Aorta (tissue), 5 donors: ENCODE measurements at places on chromosomes 13 and 19. TPM values are rescaled to one million over a fixed set of nuclear protein-coding genes. Genes with fewer than 3 reads are reported as not detected.

DNA sequence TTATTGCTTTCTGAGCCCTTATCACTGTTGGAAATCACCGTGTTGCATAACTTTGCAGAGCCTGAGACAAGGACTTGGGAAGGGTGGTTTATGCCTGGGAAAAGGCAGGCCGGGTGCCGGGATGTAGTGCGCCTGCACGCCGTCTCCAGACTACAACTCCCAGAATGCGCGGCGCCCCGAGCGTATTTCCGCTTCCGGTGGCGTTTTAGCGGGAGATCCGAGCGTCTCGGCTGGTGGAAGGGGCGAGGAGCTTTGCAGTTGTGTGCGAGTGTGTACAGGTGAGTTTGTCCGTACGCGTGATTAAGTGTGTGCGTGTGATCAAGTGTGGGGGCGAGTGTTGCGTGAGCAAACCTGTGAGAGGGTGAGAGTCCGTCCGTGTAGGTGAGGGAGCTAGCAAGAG is 75.4 kb downstream of the PEG3 start:
- no peaks in the 10 kb centered on the region for H3K4me1 ChIP-seq
- no peaks in the 10 kb centered on the region for H3K36me3 ChIP-seq
- H3K4me3 ChIP-seq = peak overlapping the region; percentile 1
- DNase-seq = peak; percentile 69
- no peak overlapping the region for H3K27ac ChIP-seq

GRCh38 chr13:43205416-43205815 is 182.0 kb downstream of the DNAJC15 start:
- no peaks in the 10 kb centered on the region for H3K4me1 ChIP-seq
- no peak overlapping the region for H3K4me3 ChIP-seq
- H3K27me3 ChIP-seq = no peaks in the 10 kb centered on the region
- H3K36me3 ChIP-seq = no peaks in the 10 kb centered on the region
- no peak for DNase-seq

- H3K36me3 ChIP-seq = no peaks in the 10 kb centered on the region
- H3K27me3 ChIP-seq = no peaks in the 10 kb centered on the region
- no peak for DNase-seq
- peak overlapping the region; percentile 70 for H3K4me3 ChIP-seq
- H3K4me1 ChIP-seq = no peaks in the 10 kb centered on the region
These were observed 29.0 kb downstream of the GPX4 start for GRCh38 chr19:1132552-1133383.

- H3K4me3 ChIP-seq = no peak overlapping the region
- no peaks in the 10 kb centered on the region for H3K36me3 ChIP-seq
- no peak overlapping the region for H3K27ac ChIP-seq
These were observed 460.3 kb upstream of the KLHL1 start for GRCh38 chr13:70568571-70568970.

GRCh38 chr19:37903096-37903495 is 3.3 kb downstream of the WDR87 start:
- no peaks in the 10 kb centered on the region for H3K36me3 ChIP-seq
- no peaks in the 10 kb centered on the region for H3K4me1 ChIP-seq
- peak; percentile 31 for DNase-seq
- no peak overlapping the region for H3K27ac ChIP-seq

- H3K27me3 ChIP-seq = no peaks in the 10 kb centered on the region
- no peak for DNase-seq
These were observed 43.9 kb downstream of the GAS6 start for GRCh38 chr13:113819731-113820715.

DNA sequence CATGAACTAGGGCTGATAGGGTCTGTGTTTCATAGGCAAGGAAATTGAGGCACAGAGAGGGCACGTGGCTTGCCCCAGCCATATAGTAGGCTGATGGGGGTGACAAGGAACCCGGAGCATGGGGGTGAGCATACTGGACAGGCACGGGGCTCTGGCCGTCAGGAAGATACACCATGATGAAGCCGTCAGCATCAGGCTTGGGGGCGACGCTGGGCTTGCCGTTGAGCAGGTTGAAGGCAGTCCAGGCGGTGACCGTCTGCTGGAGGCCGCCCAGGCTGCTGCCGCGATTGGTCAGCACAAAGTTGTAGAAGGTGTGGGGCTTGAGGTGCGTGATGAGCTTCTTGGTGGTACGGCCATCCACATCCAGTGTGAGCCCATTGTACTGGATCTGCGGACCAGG is 119.7 kb downstream of the PTPRS start:
- no peaks in the 10 kb centered on the region for H3K36me3 ChIP-seq
- H3K4me3 ChIP-seq = no peak overlapping the region
- DNase-seq = no peak
- no peak overlapping the region for H3K27ac ChIP-seq

GRCh38 chr19:18007917-18008673 is at the start of gene ARRDC2:
Gene ARRDC2, plus strand, starts transcription at chr19:18008170. Its CDS starts 141 bp downstream, at chr19:18008311.
- peak within 1 kb of the TSS; percentile 34 for H3K4me3 ChIP-seq
- H3K27ac ChIP-seq = peak within 1 kb of the TSS; percentile 63
- DNase-seq = peak; percentile 96
- H3K36me3 ChIP-seq = peaks cover 3% of the 10 kb centered on the region
- no peaks in the 10 kb centered on the region for H3K27me3 ChIP-seq
- no peaks in the 10 kb centered on the region for H3K4me1 ChIP-seq

DNA sequence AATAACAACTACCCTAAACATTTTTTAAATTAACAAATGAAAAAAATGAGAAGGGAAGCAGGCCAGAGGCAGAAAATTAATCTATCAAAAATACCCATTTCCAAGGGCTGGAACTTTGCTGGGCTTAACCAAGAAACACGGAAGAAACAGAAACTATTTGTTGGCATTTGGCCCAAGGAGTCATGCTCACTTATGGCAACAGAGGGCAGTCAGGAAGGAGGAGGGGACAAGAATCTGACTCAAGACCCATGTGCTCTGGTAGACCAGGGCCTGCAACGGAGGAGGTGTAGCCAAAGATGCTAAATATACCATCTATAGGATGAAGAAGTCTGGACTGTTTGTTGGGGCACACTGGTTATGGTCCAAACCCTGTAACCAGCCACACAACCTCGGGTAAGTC is 496.7 kb downstream of the COG6 start:
- no peak overlapping the region for H3K4me3 ChIP-seq
- H3K36me3 ChIP-seq = no peaks in the 10 kb centered on the region
- H3K4me1 ChIP-seq = peaks cover 5% of the 10 kb centered on the region
- no peaks in the 10 kb centered on the region for H3K27me3 ChIP-seq
- H3K27ac ChIP-seq = no peak overlapping the region

The CEACAM4 gene
- 0.51 TPM for polyA plus RNA-seq

DNA sequence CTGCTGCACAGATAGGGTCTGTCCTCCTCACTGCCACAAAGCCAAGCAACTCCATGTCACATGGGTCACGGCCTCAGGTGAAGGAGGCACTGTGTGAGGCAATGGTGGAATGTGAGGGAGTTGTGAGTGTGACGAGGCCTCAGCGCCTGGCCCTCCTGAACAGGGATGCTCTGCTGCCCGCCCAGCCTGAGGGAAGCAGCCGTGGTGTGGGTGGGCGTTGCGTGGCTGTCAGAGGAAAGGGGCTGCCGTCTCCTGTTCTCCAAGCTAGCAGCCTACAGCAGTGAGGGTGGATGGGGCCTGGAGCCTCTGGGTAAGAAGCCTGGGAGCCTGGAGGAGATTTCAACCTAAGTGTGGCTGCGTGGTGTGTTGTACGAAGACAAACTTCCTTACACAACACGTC is 125.0 kb downstream of the COL4A1 start:
- H3K27me3 ChIP-seq = no peaks in the 10 kb centered on the region
- H3K27ac ChIP-seq = no peak overlapping the region
- no peak overlapping the region for H3K4me3 ChIP-seq
- H3K4me1 ChIP-seq = no peaks in the 10 kb centered on the region
- no peak for DNase-seq
- H3K36me3 ChIP-seq = peaks cover 11% of the 10 kb centered on the region
